HT1080 (cell line): ENCODE measurements at places on chromosomes 3 and 15. TPM values are rescaled to one million over a fixed set of nuclear protein-coding genes. Genes with fewer than 3 reads are reported as not detected.

- DNase-seq, result no peak
Observed at GRCh38 chr3:120710369-120710768, 28.3 kb upstream of the HGD start.

DNA sequence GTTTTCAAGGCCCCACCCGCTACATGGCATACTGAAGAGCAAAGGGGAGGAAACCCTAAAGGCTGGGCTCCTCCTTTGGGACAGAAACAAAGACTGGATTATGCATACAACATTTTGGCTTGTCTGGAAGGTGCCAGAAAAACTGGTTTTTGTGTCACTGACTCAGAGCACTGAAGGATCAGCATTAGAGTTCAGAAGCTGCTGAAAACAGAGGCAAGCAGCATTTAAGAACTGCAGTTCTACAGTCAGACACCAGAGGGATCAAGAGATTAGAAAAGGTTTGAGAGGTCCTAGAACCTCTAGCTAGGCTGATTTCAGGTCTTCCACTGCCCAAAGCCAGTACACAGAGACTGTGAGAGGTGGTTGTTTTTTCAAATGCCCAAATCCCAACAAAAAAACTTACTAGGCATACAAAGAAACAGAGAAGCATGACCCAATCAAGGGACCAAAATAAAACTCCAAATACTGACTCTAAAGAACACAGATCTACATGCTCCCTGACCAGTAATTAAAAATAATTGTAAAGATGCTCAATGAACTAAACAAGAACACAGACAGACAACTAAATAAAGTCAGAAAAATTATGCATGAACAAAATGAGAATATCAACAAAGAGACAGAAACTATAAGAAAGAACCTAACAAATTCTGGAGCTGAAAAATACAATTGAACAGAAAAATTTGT lies 91.2 kb downstream of the SENP2 start:
- DNase-seq, result peak; percentile 88

DNA sequence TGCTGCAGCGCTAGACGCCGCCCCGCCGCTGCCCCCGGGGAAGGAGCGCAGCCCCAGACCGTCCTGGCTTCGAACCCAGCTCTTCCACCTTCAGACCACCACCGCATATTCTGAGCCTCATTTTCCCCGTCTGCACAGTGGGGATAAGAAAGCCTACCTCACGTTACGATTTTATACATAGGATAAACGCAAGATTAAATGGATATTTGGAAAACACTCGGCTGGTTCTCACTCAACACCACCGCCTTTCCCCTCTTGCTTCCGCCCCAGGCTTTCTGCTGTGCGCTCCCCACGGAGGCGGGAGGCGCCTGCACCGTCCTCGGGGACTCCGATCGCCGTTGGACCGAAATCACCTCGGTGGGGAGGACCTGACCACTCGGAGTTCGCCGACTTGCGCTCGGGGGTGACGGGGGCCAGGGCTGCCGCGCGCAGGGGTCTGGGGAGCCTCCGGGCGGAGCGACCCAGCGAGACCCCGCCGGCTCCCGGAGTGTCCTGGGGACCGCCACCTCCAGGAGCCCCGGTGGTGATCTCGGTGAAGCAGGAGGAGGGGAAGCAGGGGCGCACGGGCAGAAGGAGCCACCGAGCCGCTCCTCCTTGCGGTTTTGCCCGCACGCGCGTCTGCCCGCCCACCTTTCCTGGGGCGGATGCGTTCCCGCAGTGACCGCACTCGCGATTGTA lies 4.0 kb downstream of the FBXL22 start:
- DNase-seq, result no peak

DNA sequence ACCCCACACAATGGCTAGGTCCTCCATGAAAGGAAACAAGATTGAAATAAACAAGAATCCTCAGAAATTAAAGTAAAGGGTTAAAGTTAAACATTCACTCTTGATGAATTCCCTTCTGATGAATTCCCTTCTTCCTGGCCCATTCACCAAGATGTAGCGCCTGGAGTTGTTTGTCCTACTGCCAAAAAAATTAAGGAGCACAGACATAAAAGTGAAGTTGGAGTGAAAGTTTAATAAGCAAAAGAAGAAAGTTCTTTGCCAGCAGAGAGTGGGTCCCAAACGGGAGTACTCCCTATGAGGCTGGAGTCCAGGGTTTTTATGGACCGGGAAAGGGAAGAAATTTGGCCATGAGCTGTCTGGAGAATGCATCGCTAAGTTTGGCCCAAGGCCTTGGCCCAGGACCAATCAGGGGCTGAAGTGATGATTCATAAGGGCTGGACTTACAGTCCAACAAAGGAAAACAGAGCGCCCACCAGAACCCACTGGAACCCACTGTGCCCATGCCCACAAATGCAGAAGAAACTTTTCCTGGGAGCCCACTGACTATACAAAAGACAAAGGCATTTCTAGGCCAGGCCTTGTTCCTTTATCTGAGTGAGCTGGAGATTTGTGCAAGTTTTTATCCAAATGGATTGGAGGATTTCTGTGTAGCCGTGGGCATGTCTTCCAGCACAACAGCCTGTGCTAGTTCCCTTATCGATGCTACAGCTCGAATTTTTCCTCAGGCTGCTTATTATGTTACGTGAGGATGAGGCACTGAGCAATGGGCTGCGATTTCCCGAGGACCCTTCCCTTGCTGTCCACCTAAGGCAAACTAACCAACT lies 1561.6 kb downstream of the OTOL1 start:
- DNase-seq, result no peak

DNA sequence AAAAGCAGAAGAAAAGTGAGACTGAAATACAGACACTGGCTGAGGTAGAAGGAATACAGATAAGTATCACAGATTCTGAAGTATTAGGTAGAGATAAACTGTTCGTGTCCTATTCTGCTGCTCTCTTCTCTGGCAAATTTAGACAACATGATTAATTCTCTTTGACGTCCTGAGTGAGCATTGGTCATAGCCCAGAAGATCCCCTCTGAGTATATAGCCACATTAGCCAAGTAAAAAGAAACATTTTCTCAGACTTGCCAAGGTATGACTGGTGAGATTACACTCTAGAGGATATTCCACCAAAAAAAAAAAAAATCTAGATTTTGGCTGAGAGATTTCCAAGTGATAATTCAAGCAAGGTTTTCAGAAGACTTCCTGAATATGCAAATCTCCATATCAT lies 111.4 kb upstream of the ALCAM start:
- no peak for DNase-seq

- no peak for DNase-seq
Observed at GRCh38 chr15:64894395-64895056, 17.2 kb upstream of the ANKDD1A start.

- no peak for DNase-seq
Observed at GRCh38 chr3:190546881-190547510, 33.1 kb downstream of the IL1RAP start.

GRCh38 chr15:101489599-101490407 lies at the start of gene PCSK6:
TSS of gene PCSK6 (minus strand) at chr15:101489707. CDS start at chr15:101489670, 37 bp downstream.
- DNase-seq, result no peak

Gene CATSPER2
- total RNA-seq, result 0.03 and 0.57 TPM in 2 replicates

Gene IL5RA
- total RNA-seq, result not detected in 2 replicates
